ENCODE measurements at places on chromosomes 5 and 9. TPM values are rescaled to one million over a fixed set of nuclear protein-coding genes. Genes with fewer than 3 reads are reported as not detected.

RGS3 gene
- total RNA-seq, result 51.6 TPM

C9orf78 gene
- total RNA-seq, result 35.2 TPM

DYNC2I2 gene
- 27.4 TPM for total RNA-seq

RELL2 gene
- 4.4 TPM for total RNA-seq

SYNPO gene
- total RNA-seq, result 13.5 TPM

ZNF658 gene
- total RNA-seq, result 2.8 TPM

GPR21 gene
- total RNA-seq, result 1.5 TPM

ZNG1F gene
- under 0.01 TPM for total RNA-seq

SOHLH1 gene
- not detected for total RNA-seq

TSSK1B gene
- not detected for total RNA-seq

ENTPD2 gene
- 0.09 TPM for total RNA-seq

PTGER4 gene
- 7.7 TPM for total RNA-seq

FOCAD gene
- total RNA-seq, result 18.3 TPM

CD14 gene
- 4.3 TPM for total RNA-seq

XPA gene
- total RNA-seq, result 4.1 TPM

CD274 gene
- 4.4 TPM for total RNA-seq

UTP15 gene
- 11.4 TPM for total RNA-seq

ANKRD34B gene
- total RNA-seq, result not detected

PRDM9 gene
- total RNA-seq, result not detected

HRH2 gene
- total RNA-seq, result 1.6 TPM

SPARC gene
- 4,412 TPM for total RNA-seq

PTGES gene
- 15.5 TPM for total RNA-seq

INSL4 gene
- not detected for total RNA-seq

NXNL2 gene
- total RNA-seq, result 1.1 TPM

WWC1 gene
- 2.1 TPM for total RNA-seq

SMIM32 gene
- total RNA-seq, result not detected

SEPTIN8 gene
- total RNA-seq, result 21.7 TPM

CLTB gene
- total RNA-seq, result 97.5 TPM

ADGRD2 gene
- not detected for total RNA-seq

STPG3 gene
- not detected for total RNA-seq

TEX53 gene
- total RNA-seq, result not detected

PPP2R2B gene
- total RNA-seq, result not detected

AFAP1L1 gene
- total RNA-seq, result 17.1 TPM

PCDHA4 gene
- 0.23 TPM for total RNA-seq

RANBP3L gene
- total RNA-seq, result under 0.01 TPM

CCL27 gene
- total RNA-seq, result not detected

TCF7 gene
- 0.23 TPM for total RNA-seq
